Activated T-cell treated with anti-CD3 and anti-CD28 coated beads, Interleukin-2, amount 50 U/mL, for 72 hours (primary cell): ENCODE measurements at places on chromosomes 7 and 10. TPM values are rescaled to one million over a fixed set of nuclear protein-coding genes. Genes with fewer than 3 reads are reported as not detected.

The C10orf53 gene
- not detected for total RNA-seq

The DENND2A gene
- total RNA-seq: not detected

The PNLIP gene
- not detected for total RNA-seq

The AKR1E2 gene
- total RNA-seq: 10.0 TPM

The ACBD7 gene
- 2.5 TPM for total RNA-seq

The C7orf57 gene
- 0.56 TPM for total RNA-seq

The ZNF425 gene
- total RNA-seq: 3.6 TPM

The ZNF853 gene
- total RNA-seq: 4.0 TPM

The CREB3L2 gene
- total RNA-seq: 49.4 TPM

The AKR1C4 gene
- total RNA-seq: not detected

The CRYGN gene
- total RNA-seq: 0.35 TPM

The MICALL2 gene
- total RNA-seq: 3.7 TPM

The RNF133 gene
- total RNA-seq: not detected

The DGKI gene
- 18.2 TPM for total RNA-seq

The TLX1 gene
- not detected for total RNA-seq

The PDE6C gene
- not detected for total RNA-seq

The CNTNAP2 gene
- total RNA-seq: not detected

The NUTM2E gene
- total RNA-seq: not detected

The PLOD3 gene
- total RNA-seq: 34.4 TPM

The UNCX gene
- total RNA-seq: not detected

The FAM180A gene
- total RNA-seq: not detected

The LRRC17 gene
- not detected for total RNA-seq

The SUPV3L1 gene
- total RNA-seq: 67.5 TPM

The EPHB4 gene
- total RNA-seq: 3.4 TPM

The TAS2R41 gene
- total RNA-seq: not detected

The PPP1R9A gene
- total RNA-seq: 0.02 TPM

The UCMA gene
- total RNA-seq: not detected

The SLIT1 gene
- 1.3 TPM for total RNA-seq

The LDB3 gene
- total RNA-seq: 0.16 TPM

The NACAD gene
- total RNA-seq: 0.36 TPM

The SH2D4B gene
- 0.46 TPM for total RNA-seq

The EGR2 gene
- 64.3 TPM for total RNA-seq

The C7orf33 gene
- not detected for total RNA-seq

The TMEM184A gene
- total RNA-seq: not detected

The PLXNA4 gene
- total RNA-seq: 0.99 TPM

The SLC26A3 gene
- not detected for total RNA-seq

The TRIP6 gene
- 31.5 TPM for total RNA-seq

The INMT gene
- total RNA-seq: 0.53 TPM

The CPN1 gene
- not detected for total RNA-seq

The NEBL gene
- 0.09 TPM for total RNA-seq

The FGFR2 gene
- total RNA-seq: not detected

The HECW1 gene
- total RNA-seq: not detected

The NYAP1 gene
- 0.67 TPM for total RNA-seq

The KCNH2 gene
- 0.72 TPM for total RNA-seq

The MLXIPL gene
- total RNA-seq: 0.14 TPM

The HPS1 gene
- 58.5 TPM for total RNA-seq

The CEP55 gene
- total RNA-seq: 55.8 TPM

The UPK3BL1 gene
- total RNA-seq: 13.3 TPM
